HT1080 (cell line): ENCODE measurements at places on chromosomes 13 and 19.

GRCh38 chr13:95352486-95352885 lies 51.2 kb upstream of the ABCC4 start:
- DNase-seq, result peak; percentile 5

GRCh38 chr19:32872391-32872790 lies 2.8 kb upstream of the SLC7A9 start:
- DNase-seq, result no peak

GRCh38 chr19:48348045-48348444 lies 15.7 kb downstream of the TMEM143 start:
- no peak for DNase-seq

DNA sequence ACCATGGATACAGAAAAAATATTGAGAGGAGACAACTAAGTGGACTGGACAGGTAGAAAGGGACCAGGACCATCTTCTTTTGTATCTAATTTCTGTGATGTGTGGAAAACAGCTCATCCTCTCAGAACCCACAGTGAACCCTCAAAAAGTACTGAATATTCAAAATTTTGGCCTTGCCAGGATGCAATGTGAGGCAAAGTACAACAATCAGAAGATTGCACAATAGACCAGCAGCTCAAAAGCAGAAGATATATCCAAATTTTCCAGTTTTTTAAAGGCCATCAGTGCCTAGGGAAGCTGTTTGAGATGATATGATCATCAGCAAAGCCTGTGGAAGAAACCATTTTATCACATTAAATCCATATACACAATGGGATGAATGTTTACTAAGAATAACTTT lies 973.3 kb upstream of the MIR17HG start:
- DNase-seq, result no peak

DNA sequence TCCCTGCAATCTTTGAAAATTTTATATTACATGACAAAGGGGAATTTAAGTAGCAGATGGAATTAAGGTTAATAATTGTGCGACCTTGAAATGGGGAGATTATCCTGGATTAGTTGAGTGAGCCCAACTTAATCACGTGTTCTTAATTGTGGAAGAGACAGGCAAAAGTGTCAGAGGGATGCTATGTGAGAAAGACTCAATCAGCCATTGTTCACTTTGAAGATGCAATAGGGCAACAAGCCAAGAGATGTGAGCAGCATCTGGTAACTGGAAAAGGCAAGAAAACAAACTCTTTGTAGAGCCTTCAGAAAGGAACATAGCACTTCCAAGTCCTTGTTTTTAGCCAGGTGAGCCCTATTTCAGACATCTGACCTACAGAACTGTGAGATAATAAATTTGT lies 247.7 kb downstream of the SLITRK1 start:
- no peak for DNase-seq

DNA sequence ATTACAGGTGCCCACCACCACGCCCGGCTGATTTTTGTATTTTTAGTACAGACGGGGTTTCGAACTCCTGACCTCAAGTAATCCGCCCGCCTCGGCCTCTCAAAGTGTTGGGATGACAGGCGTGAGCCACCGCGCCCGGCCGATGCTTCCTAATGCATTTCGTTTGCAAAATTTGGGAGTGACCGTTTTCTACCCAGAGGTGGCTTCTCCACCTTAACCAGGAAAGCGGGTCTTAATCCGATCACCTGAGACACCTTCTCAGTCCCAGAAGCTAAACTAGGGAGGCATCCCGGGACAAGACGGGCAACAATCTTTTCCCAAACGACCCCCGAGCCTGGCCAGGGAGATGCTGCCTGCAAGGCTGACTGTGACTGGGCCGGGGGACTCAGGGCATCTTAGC lies 14.8 kb upstream of the MATK start:
- no peak for DNase-seq

GRCh38 chr13:21747456-21747855 lies 76.6 kb downstream of the FGF9 start:
- DNase-seq, result no peak

DNA sequence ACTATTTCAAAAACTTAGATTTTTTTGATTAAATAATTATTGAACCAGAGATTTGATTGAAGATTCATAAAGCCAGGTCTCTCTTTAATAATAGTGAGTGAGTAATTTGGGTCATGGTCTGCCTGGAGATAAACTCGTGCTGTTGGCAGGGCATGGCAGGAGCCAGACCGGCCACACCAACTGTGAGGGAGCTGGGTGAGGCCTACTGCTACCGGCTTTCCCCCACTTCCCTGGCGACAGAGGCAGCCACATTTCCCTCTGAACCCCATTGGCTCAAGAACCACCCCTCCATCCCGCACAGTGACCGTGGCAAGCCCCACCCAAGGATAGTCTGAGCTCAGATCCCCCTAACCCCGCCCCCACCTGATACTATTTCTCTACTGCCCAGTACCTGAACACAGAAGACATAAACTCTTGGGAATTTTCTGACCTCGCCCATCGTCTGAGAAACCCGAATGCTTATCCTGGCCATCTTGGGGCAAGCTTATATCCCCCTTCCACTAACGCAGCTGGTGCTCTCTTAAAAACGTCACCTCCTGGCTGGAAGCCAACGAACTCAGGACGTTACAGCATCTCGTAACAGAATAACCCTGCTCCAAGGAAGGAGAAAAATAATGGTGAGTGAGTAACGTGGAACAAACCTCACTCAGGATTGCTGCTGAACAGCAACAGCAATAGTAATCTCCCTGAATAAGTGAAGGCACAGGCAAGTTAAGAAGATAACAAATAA lies 627.6 kb upstream of the PCDH9 start:
- DNase-seq, result no peak

- DNase-seq, result no peak
These were observed 1.8 kb downstream of the SHISA7 start for GRCh38 chr19:55441319-55441691.

DNA sequence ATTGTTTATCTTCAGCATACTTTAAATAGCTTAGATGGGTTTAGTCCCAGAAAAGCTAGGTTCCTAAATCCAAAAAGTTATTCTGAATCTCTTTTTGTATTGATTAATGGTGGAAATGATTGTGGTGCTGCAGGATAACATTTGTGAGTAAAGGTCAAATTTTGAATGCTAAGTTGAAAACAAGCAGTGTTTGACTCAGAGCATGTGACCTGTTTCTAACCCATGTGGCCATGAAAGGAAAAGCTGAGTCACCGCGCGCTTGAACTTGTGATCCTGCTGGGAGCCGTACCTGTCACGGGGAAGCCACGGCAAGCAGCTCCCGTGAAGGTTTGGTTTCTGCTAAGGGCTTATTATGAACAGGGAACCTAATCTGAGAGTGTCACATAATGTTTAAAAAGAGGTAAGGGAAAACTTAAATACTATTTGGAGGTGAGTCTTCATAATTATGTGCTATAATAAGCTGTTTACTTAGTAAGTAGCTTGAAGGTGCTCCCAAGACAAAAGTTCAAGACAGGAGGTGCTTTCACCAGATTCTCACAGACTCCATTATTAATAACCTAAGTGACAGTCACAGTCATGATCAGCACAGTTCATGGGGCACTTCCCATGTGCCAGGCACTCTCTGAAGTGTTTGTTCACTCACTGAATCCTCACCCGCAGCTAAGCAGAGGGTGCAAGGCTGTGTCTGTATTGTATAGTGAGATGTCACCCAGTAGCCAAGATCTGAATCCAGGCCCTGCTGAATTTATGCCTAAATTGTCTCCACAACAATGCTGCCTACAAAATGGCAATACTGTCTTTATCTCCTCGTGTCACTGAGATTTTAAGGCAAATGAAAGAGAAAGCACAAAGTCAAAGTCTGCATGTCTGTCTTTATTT lies 286.5 kb downstream of the MYO16 start:
- peak; percentile 89 for DNase-seq

DNA sequence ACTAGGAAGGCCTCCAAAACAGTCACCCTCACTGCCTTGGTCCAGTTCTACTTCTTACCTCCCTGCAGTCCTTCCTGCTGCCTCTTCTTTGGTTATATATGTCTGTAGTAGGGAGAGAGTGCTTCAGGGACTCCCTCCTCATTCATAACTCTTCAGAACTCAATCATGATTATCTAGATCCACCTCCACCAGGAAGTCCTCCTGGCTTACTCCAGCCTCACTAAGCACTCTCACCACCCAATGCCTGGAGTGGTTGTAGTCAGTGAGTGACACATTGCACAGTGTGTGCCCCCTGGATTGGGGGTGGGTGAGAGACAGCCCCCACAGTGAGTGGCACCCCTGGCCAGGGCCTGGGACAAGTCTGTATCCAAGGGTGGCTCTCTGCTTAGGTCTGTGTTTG lies 10.0 kb upstream of the FOSB start:
- no peak for DNase-seq

GRCh38 chr13:83824120-83824519 lies 58.2 kb downstream of the SLITRK1 start:
- DNase-seq, result no peak

DNA sequence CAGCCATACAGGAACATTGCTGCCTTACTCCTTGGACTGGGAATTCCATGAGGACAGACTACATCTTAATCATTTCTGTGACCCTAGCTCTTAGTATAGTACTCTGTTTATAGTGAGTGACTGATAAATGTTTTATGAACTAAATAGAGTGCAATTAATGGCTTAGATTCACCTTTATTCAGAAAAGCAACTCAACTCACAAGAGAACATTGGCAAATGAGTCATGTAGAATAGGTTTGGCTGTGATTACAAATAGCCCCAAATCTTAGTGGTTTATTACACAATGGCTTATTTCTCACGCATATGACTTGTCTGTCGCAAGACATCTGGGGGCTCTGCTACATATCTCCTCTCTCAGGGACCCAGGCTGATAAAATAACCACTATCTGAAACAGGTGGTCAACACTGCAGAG lies 121.6 kb upstream of the KL start:
- peak; percentile 59 for DNase-seq
